Activated CD4-positive, alpha-beta T cell treated with anti-CD3 and anti-CD28 coated beads, Interleukin-2, amount 50 U/mL, for 1 hour (primary cell): ENCODE measurements at places on chromosomes 7 and 10.

DNA sequence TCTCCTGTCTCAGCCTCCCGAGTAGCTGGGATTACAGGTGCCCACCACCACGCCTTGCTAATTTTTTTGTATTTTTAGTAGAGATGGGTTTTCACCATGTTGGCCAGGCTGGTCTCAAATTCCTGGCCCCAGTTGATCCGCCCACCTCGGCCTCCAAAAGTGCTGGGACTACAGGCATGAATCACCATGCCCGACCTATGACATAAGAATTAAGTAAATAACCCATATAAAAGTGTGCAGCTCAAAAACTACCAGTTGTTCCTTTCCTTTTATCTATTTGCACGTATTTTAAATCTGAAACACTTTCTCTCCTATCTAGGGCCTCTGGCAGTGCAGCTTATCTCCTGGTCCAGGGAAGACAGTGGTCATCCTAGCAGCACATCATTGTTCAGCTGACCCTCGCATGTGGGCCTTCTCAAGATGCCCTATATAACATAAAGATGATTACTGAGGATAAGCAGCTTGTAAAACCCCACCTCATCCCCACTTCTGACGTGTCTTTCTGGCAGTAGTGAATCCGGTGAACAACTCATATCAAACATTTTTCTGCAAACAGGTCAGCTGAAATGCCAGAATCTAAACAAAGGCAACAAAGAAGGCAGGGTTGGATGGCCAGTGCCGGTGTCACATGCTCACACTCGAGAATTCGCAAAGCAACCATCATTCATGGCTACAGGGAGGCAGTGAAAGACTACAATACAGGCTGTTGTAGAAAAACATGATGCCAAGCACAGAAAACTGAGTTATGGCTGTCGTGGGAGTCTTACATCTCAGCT, 36.0 kb upstream of the KCNIP2 start:
- no peak for DNase-seq

DNA sequence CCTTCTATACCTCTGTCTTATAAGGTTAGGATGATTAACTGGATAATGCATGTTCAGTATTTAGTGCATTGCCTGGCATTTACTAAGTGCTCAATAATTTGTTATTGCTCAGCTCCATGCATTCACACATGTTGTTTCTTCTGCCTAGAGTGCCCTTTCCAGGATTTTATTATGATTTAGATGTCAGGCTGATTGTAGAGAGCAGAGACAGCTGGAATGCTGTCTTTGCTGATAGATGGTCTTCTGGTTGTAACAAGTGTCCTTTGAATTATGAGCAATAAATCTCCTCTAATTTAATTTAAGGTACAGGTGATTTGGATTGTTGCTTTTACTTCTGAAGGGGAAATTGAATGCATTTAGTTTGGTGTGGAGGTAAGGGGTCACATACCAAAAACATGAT, 548.0 kb downstream of the MAGI2 start:
- DNase-seq = no peak

GRCh38 chr7:155365146-155365874, 67.6 kb downstream of the INSIG1 start:
- DNase-seq = no peak

DNA sequence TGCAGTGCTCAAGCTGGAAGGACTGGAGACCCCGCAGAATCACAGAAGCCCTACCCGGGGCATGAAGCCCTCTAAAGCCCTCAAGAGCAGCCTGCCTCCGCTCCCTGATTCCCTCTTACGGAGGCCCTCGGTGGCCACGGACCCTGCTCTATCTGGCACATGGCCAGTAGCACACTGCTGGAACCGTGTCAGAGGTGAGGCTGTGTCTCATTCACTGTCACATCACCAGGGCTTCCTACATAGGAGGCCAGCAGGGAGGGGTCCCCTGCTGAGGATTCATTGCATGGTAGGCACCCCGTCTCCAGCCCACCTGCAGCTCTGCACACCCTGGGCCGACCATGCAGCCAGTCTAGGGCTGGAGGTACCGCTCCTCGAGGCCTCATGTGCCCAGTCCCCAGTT, 259.2 kb downstream of the TNS3 start:
- DNase-seq = no peak

DNA sequence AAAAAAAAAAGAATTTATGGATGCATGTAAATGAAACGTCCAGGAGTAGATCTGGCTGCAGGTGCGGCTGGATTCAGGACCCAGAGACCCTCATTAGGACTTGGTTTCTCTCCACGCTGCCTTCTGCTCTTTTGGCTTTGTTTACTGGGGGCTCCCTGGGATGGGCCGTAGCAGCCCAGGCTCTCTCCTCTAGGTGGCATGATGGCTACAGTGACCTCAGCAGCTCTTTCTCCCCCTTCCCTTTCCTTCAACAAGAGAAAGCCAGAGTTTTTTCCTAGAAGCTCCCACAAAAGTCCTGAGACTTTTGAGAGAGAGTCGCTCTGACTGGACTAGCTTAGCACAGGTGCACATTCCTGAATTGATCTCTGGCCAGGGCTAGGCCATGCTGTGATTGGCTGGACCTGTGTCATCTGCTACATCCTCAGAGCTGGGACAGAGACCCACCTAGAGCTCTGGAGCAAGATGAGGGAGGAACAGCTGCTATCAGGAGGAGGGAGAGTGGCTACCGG, 67.8 kb upstream of the PDCD4 start:
- DNase-seq = peak; percentile 29

GRCh38 chr10:78875331-78875877, 193.4 kb upstream of the ZMIZ1 start:
- DNase-seq = no peak

GRCh38 chr7:141430455-141431139, 120.6 kb upstream of the AGK start:
- DNase-seq = no peak

- DNase-seq = no peak
Observed at GRCh38 chr10:103493362-103493915, at the start of gene NEURL1. Gene NEURL1, plus strand, starts transcription at chr10:103493705. Its CDS starts 683 bp downstream, at chr10:103494388.

GRCh38 chr10:130455111-130455695, 319.0 kb downstream of the GLRX3 start:
- no peak for DNase-seq

DNA sequence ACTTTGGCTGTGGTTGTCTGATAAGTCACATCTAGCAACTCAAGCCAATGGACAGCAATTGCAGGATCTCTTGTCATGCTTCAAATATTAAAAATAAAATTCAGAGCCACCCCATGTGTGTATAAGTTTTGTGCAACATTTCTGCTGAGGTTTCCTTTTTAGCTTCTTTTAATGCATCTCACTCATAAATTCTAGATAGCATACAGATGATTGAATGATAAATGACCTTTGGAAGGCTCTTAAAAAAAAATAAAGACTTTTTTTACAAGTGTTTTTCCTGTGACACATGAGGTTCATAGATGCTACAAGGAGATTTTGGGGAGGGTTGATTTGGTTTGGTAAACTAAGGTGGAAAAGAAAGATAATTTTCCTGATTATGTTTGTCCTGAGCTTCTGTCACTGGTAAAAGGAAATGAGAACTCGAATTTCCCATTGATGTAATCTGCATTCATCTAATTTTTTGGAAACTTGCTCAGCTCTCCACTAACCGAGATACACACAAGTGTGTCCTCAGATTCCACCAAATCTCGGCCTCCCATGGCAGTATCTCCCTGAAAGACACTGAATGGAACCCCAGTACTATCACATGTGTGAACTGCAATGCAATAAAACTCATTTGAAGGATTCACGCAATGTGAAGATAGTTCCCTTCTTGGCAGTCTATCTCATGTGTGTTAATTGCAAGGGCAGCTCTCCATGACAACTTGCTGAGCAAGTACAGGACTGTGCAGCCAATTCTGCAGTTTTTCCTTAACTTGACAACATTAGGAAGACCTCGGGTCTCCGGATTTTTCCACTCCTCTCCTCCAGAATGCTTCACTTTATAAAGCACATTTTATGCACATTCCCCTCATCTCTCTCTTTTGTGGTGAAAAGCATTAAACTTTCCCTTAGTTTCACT, 185.4 kb upstream of the PFKP start:
- no peak for DNase-seq

GRCh38 chr7:39248041-39248691, 270.5 kb downstream of the POU6F2 start:
- DNase-seq = no peak

- DNase-seq = no peak
Observed at GRCh38 chr10:1116051-1116450, 59.9 kb downstream of the WDR37 start.

DNA sequence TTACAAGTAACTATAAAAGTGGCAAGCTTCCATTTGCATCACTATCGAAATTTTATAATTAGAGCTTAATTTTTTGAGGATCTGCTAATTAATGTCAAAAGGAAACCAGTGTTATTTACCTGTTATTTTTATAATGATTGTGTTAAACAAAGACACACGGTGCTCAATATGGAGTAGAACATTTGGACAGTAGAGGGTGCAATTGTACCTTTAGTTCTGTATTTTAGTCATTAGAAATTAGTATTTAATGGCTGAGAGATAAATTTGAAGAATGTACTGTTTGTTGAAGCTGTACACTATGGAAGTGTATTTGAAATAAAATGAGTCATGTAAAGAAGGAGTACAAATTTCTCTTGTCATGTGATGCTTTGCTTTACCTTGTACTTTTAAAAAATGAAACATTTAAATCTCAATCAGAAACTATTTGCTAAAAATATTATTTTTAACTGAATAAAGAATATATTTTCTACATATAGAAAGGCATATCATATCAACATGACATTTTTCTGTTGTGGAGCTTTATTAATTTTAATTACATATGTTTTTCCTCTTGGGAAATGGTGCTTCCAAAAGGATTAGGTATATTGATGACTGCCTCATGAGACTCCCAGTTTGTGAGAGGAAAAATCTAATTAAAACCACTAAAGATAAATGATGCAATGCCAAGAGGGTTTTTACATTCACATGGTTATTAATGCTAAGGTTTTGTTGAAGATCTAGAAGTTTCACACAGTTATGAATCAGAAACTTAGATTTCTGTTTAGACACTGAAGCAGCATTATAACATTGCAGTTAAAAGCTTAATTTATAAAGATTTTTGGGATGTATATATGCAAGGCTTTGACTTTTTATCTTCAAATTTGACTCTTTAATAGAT, 10.4 kb upstream of the PRKG1 start:
- no peak for DNase-seq

DNA sequence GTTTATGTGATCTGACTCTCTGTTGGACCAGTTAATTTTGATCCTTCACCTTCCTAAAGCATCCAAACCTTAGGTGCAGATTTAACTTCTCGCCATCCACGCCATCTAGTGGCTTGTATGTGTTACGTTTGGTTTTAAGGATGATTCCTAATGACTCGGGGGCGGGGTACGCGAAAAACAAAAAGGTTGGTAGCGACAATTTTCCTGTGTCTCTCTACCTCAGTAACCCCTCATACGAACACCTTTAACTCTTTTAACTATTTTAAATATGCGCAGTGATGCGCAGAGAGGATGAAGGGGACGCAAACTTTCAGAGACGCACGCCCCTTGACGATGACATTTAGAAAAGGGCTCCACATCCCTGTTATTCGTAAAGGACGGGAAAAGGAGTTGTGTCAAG, 714 bp upstream of the KCND2 start:
- no peak for DNase-seq

DNA sequence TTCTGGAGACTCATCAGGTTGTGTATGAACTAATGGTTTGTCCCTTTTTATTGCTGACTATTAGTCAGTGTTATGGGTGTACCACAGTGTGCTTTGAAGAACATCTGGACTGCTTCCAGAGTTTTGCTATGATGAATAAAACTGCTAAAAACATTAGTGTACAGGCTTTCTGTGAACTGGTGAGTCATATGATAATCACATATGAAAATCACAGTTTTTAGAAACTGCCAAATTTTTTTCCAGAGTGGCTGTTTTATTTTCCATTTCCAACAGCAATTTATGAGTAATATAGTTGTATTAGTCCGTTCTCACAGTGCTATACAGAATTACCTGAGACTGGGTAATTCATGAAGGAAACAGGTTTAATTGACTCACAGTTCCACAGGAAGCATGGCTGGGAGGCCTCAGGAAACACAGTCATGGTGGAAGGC, 281.2 kb upstream of the VSTM2A start:
- no peak for DNase-seq

DNA sequence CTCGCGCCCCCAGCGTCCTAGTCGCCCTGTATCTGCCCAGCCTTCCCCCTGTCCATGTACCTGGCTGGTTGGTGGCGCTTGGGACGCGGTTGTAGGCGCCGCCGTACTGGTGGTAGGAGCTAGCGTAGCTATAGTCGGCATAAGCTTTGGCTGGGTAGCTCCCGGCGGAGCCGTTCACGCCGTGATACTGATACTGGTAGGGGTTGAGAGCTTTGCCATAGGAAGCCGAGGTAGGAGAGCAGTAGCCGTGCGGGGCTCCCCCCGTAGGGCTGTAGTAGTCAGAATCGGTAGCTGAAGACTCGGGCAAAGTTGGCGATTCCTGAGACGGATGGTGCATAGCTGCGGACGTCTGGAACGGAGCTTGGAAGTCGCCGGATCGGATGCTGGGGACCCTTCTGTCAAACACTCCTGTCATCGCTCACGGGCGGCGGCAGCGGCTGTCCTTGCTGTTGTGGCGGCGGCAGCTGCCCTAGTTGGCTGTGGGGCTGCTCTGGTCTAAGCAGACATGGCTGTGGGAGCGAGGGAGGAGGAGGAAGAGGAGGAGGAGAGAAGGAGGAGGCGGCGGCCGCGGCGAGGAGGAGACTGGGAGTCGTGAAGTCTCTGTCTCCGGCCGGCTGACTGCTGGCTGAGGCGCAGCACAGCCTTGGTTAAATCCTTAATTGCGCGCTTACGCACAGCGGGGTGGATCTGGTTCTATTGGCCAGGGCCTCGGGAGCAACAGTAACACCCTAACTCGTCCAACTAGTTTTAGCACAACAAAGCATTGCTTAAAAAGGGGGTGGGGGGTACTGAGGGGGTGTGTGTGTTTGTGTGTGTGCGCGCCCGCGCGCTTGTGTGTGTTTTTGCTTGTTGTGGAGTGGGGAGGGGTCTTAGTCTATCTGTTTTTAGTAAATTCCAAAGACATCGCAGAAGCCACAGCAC, at the start of gene DLX5:
TSS of gene DLX5 (minus strand) at position 623 of the 921 bp plus-strand sequence. CDS start at position 415, 208 bp downstream.
- DNase-seq = no peak

GRCh38 chr7:25431956-25432450, 203.7 kb upstream of the NPVF start:
- no peak for DNase-seq

GRCh38 chr7:38757931-38758330, 126.8 kb upstream of the AMPH start:
- DNase-seq = no peak

- no peak for DNase-seq
Observed at GRCh38 chr10:96842896-96843723, 11.0 kb downstream of the LCOR start.

- DNase-seq = no peak
Observed at GRCh38 chr10:98258683-98259454, 9.1 kb downstream of the LOXL4 start.

DNA sequence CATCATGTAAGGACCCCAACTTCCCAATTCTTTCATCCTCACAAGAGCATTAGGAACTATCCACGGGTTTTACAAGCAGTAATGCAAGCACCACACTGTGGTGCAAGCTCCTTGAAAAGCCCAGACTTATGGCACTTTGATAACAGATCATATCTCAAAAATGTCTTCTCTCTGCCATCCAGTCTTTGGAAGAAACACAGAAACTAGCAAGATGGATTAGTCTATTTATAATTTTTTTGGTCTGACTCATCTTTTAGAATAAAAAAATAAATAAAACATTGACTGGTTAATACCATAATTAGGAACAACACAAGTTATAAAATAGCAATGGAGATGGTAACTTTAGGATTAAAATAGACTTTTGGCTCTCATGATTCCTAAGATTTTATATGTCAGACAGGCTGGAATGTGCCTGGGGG, 49.0 kb upstream of the CALD1 start:
- DNase-seq = no peak
